ENCODE measurements at places on chromosomes 4 and X.

DNA sequence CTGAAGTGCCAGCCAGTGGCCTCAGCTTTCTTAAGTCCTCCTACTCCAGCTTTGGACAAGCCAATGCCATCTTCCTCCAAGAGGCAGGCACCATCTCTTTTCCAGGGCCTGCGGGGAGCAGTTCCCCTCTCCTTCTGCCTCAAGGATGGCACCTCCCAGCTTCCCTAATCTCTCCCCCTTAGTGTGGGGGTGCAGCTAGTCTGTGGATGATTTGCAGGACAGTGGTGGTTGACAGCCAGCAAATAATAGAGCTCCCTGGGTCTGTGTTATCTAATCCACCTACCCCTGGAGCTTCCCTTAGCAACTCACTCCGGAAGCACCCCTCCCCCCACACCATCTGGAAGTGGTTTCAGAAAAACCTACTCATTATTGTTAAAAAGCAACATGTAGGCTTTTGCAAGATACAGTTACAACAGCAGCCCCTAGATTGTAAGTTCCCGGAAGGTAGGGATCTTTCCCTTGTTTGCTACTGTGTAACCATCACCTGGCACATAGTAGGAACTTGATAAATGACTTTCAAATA lies 247.1 kb downstream of the BCOR start:
- DNase-seq, result no peak

- DNase-seq, result no peak
These were observed 123.1 kb upstream of the BOD1L1 start for GRCh38 chr4:13750594-13750993.

GRCh38 chrX:9775930-9776329 lies 10.3 kb upstream of the GPR143 start:
- no peak for DNase-seq

DNA sequence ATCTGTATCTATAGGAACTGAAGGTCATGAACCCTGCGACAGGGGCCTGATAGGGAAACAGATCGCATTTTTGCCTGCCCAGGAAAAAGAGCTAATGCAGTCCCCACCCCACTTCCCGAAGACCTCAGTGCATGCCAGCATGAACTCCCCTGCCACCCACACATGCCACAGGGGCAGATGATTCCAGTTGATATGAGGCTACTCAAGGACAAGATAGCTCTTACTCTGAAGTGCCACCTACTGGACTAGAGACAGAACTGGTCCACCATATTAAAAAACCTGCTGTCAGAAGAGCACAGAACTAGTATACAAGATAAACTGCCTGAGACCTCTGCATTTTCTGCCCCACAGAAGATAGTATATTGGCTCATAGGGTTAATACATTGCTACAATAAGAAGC lies 68.0 kb downstream of the YIPF7 start:
- DNase-seq, result no peak

- no peak for DNase-seq
These were observed 746 bp downstream of the PPAT start for GRCh38 chr4:56434599-56435139.

DNA sequence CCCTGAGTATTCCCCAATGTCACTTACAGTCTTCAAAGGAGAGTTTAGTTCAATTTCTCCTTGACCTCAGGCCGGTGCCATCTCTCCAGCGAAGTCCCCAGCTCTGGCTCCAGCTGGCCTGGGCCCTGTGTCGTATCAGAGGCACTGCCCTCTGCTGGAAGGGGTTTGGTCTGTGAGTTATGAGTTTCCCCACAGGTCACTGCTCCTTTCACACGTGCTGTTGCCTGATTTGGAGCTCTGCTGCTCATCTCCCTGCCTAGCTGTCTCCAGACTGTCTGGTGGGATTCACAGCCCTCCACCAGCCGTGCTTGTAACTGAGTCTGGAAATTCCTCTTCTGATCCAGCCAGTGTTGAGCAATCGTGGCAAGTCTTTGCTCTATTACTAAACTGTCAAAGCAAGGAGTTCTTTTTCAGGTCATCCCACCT lies at the start of gene RAP2C:
RAP2C (minus strand) TSS at position 105 of the 426 bp plus-strand sequence. CDS start 2,179 bp downstream, outside the sequence.
- no peak for DNase-seq

DNA sequence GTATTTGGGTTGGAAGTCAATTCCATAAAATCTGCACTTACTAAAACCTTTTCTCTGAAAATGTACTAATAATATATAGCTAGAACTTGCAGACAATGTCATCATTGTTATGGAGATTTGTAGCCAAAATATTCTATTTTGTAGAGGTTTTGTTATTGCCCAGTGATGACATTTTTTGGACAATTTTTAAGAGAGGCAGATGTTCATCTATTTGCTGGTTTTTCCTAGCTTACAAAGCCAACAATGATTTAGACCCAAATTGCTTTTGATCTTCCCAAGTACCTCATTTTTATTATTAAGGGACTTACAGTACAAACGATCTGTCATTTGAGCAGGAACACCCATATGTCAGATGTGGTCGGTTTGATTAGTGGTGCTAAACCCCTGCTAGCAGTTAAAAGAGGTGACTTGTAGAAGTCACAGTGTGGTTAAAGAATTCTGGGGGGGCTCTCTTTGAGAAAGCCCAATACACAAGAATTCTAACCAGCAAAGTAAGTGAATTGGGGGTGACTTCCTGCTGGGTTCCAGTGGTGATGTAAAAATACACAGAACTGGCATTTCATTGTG lies 136.2 kb downstream of the KIT start:
- DNase-seq, result no peak

DNA sequence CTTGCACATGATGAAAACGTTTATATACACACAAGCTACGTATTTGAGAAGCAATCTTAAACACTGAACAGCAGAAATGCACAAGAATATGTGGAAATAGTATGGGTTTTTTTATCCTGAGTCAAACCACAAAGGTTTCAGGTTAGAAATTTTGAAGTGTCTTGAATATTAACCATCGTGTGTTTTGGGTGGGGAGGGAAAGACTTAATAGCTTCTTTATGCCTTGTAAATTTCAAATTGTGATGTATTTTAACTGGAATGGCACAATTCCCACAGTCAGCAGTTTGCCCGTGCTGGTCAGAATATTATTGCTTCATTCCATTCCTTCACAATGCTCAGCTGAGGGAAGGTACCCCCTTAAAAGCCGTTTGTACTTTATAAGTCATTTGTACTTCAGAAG lies 67.4 kb upstream of the WDR1 start:
- no peak for DNase-seq

- DNase-seq, result no peak
These were observed 37.2 kb downstream of the EIF4E start for GRCh38 chr4:98891478-98892337.

GRCh38 chr4:123446865-123447474 lies 50.4 kb downstream of the SPRY1 start:
- DNase-seq, result no peak

DNA sequence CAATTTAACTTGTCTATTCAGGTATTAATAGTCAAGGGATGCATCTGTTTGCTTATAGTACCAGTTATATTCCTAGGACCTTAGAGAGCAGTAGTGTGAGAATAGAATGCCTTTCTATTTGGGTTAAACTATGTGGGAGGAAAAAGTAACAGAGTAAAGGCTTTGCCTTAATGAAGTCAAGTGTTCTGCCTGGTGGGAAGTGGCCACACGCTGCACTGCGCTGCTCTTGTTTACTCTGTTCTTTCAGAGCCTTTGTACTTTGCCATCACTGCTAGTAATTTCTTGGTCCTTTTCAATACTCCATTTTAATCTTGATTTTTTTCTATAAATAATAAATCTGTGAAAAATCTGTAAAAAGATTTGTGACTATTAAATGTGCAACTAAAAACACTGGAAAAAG lies 38.0 kb downstream of the YIPF6 start:
- DNase-seq, result no peak

- no peak for DNase-seq
These were observed 14.3 kb downstream of the ZAR1 start for GRCh38 chr4:48504352-48504751.

DNA sequence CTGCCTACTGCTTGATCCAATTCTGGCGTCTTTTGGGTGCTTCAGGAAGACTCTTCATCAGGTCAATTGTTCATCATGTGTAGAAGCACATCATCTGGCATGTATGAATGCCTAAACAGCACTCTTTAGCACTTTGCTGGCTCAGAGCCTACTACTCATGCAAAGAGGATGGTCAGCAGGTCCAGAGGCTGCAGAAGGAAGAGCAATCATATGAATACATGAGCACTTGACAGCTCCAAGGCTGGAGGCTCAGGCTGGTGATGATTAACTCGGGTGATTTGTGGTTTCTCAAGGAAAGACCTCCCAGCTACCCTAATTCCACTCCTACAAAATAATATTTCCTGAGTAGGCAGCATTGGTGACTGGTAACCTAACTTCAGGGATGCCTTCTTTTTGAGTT lies 103.8 kb upstream of the CXCL13 start:
- no peak for DNase-seq

DNA sequence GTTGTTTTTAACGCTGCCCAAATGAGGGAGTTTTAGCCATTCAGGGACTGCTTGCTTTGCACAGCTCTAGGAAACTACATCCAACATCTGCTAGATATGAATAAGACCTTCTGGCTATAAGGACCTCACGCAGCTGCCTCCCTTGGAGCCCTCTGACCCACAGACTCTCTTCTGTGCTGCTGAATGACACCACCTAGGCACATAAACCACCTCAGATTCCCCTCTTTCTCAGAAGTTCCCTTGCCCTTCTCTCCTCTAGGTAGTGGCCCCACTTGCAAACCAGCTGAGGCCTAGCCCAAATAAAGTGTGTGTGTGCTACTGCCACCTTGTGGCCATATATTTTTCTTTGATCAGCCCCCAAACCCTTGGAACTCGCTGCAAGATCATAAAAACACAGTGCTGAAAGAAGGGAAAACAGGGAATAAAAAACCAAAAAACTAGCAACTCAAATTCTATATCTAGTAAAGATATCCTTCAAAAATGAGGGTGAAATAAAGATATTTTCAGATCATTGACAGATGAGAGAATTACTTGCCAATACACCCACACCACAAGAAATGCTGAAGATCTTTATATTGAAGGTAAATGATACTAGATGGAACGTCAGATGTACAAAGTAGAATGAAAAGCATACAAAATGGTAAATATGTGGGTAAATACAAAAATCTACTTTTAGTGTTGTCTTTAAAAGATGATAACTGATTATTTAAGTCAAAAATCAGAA lies 265.9 kb downstream of the ADAMTS3 start:
- DNase-seq, result peak; percentile 5

GRCh38 chrX:10769195-10769594 lies 148.8 kb upstream of the MID1 start:
- no peak for DNase-seq

DNA sequence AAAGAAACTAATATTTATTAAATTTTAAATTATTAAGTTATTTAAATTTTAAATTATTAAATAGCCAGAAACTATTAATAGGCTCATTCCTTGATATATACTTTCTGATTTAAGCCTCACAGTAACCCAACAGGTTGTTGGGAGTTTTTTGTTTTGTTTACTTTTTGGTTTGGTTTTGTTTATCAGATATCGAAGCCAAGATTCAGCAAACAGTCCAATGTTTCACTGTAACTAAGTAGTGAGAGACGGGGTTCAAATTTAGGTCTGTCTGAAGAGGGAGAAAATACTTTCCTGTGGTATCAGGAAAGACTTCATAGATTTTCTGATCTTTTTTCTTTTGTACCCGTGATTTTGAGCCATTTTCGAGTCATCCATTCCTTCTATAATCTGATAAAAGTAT lies 54.2 kb downstream of the CCDC158 start:
- no peak for DNase-seq

DNA sequence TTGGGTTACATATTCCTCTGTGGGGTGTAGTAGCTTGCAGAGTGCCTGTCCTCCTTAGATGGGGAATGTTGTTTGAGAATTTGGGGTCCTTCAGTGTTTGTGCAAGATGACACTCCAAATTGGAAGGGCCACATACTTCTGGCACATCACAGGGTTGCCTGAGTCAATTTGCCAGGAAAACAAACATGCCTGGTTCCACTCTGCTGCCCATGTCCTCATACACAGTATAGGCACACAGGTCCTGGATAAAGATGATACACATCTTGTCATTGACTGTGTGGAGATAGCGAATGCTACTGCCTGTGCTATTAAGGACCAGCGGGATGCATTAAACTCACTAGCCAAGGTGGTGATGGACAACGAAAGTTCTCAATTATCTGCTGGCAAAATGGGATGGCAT lies 11.2 kb upstream of the LAP3 start:
- no peak for DNase-seq

GRCh38 chr4:189436207-189436606 lies 504.5 kb upstream of the FRG1 start:
- DNase-seq, result no peak

GRCh38 chr4:1058997-1059665 lies 47.7 kb downstream of the FGFRL1 start:
- DNase-seq, result no peak

DNA sequence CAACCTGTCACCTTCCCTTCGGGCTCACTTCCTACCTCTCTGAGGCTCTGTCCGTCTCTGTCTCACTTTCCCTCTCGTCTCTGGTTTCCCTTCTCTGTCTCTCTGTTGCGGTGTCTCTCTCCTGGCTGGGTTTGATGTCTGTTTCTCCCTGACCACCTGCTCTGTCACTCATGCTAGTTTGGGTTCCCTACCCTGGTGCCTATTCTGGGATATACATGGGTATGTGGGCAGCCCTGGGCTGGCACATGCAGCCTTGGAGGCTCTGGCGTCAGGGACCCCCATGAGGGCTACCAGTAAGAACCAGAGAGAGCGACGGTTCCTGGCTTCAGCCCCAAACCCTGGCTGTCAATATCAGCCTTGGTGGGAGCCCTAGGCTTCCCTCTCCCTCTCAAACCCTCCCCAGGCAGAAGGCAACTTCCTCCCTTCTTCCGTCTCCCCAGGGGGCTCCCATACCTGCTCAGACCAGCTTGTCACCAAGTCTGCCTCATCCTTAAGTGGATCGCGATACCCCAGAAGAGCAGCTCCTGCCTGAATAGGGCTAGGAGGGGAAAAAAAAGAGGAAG lies 314 bp downstream of the DNASE1L1 start:
- DNase-seq, result no peak

DNA sequence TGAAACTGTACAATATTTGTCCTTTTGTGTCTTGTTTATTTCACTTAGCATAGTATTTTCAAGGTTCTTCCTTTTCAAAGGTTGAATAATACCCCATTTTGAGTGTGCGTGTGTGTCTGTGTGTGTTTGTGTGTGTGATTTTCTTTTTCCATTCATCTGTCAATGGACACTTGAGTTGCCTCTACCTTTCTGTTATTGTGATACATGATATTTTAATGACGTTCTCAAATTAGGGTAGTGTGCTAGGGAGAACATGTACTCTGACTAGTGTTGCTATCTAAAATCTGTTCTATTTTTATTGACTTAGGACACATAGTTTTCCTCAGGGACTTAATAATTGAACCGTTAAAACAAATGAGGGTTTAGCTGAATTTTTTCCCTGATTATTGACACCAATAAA lies 9.9 kb downstream of the MMRN1 start:
- no peak for DNase-seq

DNA sequence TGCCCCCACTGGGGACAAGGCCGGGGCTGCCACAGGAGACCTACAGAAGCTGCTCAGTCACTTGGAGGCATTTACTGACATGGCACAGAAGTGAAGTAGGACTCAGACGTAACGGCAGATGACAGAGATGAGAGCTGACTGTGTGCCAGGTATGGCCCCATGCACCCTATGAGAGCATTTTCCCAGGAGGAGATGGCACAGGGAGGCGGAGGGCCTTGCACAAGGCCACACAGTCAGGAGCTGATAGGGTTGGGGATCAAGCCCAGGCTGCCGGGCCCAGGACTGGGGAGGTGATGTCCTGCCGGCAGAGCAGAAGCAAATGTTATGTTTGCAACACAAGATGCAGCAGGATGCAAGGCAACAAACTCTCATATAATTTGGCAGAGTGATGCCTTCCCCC lies 34.1 kb downstream of the NAT8L start:
- no peak for DNase-seq
